ENCODE measurements at places on chromosomes 2 and 18.
A peak's percentile ranks its signal among the peaks of the same experiment; 100 is the strongest.

GRCh38 chr2:109020217-109020637, 31.2 kb upstream of the EDAR start:
- peak; percentile 46 for DNase-seq

DNA sequence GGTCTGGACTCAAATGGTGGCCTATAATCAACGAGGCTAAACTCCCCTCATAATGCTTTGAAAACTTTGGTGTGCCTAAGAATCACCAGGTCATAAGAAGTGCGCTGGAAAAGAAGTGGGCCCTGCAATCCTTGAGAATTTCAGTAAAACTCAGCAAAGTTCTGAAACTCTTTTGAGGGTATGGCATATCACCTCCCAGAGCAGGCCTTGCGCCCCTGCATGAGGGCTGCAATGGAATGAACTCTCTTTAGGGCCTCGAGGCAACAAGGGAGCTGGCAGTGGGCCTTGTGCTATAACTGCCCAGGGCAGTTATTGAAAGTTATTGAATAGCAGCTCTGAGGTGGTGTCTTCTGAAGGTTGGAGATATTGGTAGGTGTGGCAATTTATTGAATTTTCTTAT, 34.5 kb upstream of the AFF3 start:
- DNase-seq, result no peak

DNA sequence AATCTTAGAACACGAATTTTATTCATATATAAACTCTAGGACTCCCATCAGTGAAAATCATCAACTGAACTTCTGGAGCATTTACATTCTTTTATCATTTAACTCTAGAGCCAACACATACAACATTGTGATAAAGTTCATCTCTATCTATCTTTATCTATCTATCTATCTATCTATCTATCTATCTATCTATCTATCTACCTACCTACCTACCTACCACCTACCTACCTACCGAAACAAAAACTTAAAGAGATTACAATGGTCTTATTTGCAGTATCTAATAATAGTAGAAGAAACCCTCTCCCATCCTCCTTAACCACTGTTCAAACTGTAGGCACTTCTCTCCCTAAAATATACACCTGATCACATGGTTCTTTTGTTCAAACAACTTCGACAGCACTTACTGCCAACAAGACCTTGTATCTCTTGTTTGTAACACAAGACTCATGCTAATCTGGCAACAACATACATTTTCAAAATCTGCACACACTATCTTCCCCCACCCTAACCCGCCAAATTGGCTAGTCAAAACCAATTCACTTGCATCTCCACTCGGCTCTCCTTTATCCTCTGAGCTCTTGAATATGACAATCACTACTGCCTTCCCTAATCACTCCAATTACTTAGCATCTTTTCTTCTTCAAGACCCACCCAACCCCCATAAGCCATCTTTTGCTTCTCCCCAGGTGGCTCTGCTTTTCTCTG, 69.0 kb downstream of the GORASP2 start:
- no peak for DNase-seq

GRCh38 chr2:237995036-237995435, 28.2 kb downstream of the UBE2F start:
- DNase-seq, result no peak

DNA sequence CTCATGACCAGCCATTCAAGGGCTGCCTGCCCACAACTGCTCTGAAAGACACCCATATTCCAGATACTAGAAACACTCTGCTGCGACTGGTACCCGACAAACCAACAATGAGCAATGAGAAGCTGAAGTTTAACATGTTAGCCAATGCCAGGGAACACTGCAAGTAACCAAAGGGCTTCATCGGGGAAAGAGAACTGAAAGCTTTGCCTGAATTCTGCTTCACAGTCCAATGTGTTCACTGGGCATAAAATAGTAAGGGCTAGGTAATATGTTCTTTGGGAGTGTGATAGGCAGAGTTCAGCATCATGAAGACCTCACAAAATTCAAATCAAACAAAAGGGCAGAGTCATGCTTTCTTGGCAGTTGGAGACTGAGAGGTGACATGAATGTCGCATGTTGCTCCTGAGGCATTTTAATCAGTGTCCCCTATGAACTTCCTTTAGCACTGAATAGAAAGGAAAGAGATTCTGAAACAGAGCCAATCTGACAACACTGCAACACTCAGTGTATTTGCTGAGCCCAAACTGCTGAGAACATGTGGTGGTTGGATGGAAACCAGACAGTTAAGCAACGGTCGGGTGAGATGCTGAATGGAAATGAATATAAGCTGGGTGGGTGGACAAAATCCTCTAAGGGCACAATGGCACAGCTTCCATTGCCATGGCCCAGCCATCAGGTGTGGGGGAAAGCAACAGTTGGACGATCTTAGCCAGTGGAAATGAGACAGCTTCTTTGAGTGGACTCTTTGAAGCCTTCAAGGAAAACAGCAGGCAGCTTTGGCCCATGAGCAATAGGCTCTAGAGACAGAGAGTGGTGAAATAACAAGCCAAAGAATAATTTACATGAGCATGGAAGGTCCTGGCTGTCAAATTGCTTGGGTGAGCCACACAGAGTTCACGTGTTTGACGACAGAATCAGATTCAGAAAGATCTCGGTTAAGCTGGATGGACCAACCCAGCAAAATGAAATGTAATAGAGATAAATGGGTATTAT, 277.5 kb downstream of the AFF3 start:
- no peak for DNase-seq

- peak; percentile 42 for DNase-seq
Observed at GRCh38 chr2:197904446-197904845, 100.1 kb downstream of the PLCL1 start.

GRCh38 chr2:158723921-158724802, 71.0 kb upstream of the DAPL1 start:
- no peak for DNase-seq

DNA sequence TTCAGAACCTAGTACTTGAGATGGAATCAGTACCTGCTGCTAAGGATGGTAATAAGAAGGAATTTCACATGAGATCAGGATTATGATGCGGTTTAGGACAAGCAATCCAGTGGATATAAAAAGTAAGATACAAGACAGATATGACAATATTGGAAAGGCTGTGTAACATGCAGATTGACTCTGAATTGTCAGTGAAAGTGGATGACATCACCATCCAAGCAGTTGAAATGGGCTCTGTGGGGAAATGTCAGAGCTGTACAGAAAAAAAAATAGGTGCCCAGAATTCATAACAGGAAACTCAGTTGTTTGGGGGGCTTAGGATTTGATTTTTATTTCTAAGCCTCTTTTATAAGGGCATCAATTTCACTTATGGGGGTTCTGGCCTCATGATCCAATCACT, 438.3 kb downstream of the SPAG16 start:
- DNase-seq, result no peak

- no peak for DNase-seq
Observed at GRCh38 chr2:131154647-131155046, 49.5 kb downstream of the PLEKHB2 start.

DNA sequence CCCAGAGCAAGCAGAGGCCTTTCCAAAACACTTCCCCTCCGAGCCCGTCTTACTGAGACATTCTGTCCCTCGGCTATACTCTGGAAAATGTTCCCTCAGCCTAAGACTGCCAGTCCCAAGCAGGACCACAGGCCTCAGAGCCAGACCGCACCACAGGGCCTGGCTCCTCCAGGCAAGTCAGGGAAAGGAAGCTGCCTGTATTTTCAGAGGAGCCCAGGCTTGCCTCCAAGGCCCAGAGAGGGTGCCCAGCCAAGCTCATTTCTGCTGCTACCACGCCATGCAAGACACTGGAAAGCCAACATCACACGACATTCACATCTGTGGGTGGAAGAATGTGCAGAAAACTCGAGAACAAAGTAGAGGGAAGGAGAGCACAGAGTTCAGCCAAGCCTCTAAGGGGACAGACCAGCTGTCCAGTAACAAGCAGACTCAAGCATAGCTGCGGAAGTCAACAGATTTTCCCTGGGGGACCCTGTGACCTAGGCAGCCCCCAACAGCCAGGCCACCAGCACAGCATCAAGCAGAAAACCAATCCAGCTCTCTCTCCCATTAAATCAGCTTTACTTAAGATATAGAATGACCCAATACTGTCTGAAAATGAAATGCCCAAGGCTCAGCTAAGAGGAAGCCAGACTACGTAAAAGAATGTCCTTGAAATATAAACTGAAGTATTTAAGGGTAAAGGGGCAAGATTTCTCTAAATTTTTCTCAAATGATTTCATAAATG, 123.9 kb downstream of the ZFP36L2 start:
- DNase-seq, result no peak

- no peak for DNase-seq
Observed at GRCh38 chr2:170500770-170501169, 214.4 kb upstream of the SP5 start.

DNA sequence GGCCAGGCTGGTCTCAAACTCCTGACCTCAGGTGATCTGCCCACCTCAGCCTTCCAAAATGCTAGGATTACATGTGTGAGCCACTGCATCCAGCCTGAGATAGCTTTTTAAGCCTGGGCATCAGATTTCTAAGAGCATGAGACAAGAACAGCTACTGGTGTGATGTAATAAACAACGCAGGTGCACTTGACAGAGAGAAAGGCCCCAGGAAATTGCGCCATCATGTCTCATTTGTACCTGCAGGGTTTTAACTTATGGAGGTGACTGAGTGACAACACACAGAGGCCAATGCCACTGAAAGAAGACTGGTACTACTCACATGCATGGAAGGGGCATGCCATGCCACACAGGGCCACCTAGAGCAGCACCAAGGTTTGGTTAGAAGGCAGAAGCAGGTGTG, 209.4 kb downstream of the SP3 start:
- DNase-seq, result no peak

DNA sequence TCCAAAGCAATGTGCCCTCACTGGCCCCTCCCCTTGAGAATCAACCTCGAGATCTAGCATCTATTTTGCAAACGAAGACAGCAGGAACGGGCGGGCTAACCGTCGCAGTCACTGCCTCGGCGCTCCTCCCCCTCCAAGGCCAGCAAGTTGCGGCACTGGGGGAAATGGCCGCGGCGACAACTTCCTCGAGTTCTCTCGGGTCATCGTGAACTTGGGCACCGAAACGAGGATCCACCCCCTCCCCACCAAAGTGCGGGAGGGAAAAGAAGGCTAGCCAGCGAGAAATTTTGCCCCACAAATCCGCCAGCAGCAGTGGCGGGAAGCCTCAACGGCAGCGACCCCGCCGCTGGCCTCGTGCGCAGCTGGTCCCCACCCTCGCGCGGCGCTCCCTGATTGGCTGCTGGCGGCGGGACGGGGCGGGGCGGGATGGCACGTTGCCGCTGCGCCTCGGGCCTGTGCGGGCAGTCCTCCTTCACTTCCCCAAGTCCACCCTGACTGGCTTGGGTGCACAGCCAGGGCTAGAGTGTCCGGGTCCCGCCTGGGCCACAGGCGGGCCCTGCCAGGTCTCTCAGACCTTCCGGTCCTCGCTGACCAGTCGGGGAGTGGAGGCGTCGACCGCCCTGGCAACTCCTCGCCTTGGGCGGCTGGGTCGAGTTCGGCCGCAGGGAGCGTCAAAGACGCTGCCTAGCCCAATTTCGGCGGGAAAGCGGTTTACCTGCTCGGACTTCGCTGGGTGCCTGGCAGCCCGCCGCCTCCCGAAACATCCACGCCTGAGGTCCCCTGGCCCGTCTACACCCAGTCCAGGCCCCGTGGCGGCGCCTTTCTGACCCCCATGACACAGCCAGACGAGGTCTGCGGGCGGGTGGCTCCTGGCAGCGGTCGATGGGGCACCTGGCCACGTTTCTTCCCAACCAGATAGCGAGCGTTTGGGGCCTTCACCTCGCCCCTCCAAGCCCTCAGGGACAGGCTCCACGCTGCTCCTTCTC, at the start of gene BOLL:
Gene BOLL, minus strand, starts transcription at position 364 of the 986 bp plus-strand sequence. CDS start 3,469 bp downstream, outside the sequence.
- DNase-seq, result no peak

- DNase-seq, result no peak
Observed at GRCh38 chr2:178449700-178450523, 1.1 kb downstream of the PRKRA start.

All from naive thymus-derived CD4-positive, alpha-beta T cell (primary cell).